ENCODE measurements at places on chromosomes 7 and 10.

GRCh38 chr10:32068569-32068968, 12.3 kb upstream of the KIF5B start:
- no peak for DNase-seq

- no peak for DNase-seq
These were observed 399.9 kb downstream of the GATA3 start for GRCh38 chr10:8454357-8454756.

DNA sequence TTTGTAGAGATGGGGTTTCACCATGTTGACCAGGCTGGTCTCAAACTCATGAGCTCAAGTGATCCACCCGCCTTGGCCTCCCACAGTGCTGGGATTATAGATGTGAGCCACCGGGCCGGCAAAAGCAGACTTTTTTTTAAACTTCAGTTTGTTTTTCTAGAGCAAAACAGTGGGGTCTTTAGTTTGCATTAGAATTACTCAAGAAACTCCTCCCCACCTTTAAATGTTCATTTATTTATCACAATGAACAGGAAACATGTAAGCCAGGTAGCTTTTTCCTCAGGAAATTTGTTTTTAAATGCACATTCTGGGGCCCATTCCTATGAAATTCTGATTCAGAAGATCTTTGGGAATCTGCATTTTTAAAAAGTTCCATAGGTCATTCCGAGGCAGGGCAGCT, 56.0 kb upstream of the JAZF1 start:
- DNase-seq, result no peak

DNA sequence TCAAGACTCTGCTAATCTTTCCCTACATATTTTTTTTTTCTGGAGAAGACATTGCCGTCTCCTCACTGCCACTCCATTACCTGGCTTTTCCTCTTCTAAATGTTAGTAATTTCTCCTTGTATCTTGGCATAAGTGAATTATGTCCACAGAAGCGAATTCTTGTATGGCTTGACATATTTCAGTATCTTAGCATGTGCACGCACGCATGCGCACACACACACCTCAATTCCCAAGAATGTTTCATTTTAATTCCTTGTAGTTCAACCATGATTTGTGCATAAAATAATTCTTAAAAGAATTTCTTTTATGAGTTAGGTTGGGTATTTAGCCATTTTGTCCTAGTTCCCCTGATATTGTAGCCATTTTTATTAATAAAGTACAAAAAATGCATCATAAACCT, 301.2 kb upstream of the MYO3A start:
- DNase-seq, result no peak
